ENCODE measurements at places on chromosomes 1 and 21. TPM values are rescaled to one million over a fixed set of nuclear protein-coding genes. Genes with fewer than 3 reads are reported as not detected.

The SRGAP2B gene
- 37.3 TPM for total RNA-seq

The ANKRD65 gene
- total RNA-seq, result not detected

The S100A16 gene
- not detected for total RNA-seq

The SELP gene
- 1.7 TPM for total RNA-seq

The SLAMF1 gene
- total RNA-seq, result 22.9 TPM

The B3GALT5 gene
- not detected for total RNA-seq

The LY9 gene
- total RNA-seq, result 141 TPM

The SIPA1L2 gene
- total RNA-seq, result 4.9 TPM

The SMIM1 gene
- 4.3 TPM for total RNA-seq

The NBPF10 gene
- 2.9 TPM for total RNA-seq

The KLHL17 gene
- total RNA-seq, result 32.0 TPM

The KISS1 gene
- not detected for total RNA-seq

The FNDC5 gene
- total RNA-seq, result not detected

The PUM1 gene
- total RNA-seq, result 181 TPM

The RGS18 gene
- 0.53 TPM for total RNA-seq

The RIMS3 gene
- total RNA-seq, result 2.2 TPM

The GJA8 gene
- not detected for total RNA-seq

The SFN gene
- 0.76 TPM for total RNA-seq

The PUSL1 gene
- total RNA-seq, result 19.4 TPM

The HAPLN2 gene
- not detected for total RNA-seq

The ARTN gene
- total RNA-seq, result 0.76 TPM

The SDE2 gene
- total RNA-seq, result 20.4 TPM

The KLHDC9 gene
- total RNA-seq, result not detected

The GCLM gene
- 13.1 TPM for total RNA-seq

The BARHL2 gene
- total RNA-seq, result not detected

The GPN2 gene
- 31.8 TPM for total RNA-seq

The OR2AK2 gene
- not detected for total RNA-seq

The KCNQ4 gene
- 0.16 TPM for total RNA-seq

The IGSF9 gene
- total RNA-seq, result not detected

The LRRC3 gene
- 1.0 TPM for total RNA-seq

The PSRC1 gene
- total RNA-seq, result 2.1 TPM

The GPR89B gene
- 21.5 TPM for total RNA-seq

The KAZN gene
- total RNA-seq, result 0.56 TPM

The HAO2 gene
- not detected for total RNA-seq

The SAMSN1 gene
- 136 TPM for total RNA-seq

The ETV3L gene
- total RNA-seq, result not detected

The NTNG1 gene
- total RNA-seq, result not detected

The UTS2 gene
- not detected for total RNA-seq

The TIE1 gene
- 1.9 TPM for total RNA-seq

The MPZL1 gene
- 8.6 TPM for total RNA-seq

The S100A7 gene
- total RNA-seq, result not detected

The POLR3C gene
- total RNA-seq, result 25.0 TPM

The ARHGAP30 gene
- 152 TPM for total RNA-seq

The KRTAP21-2 gene
- not detected for total RNA-seq

The A3GALT2 gene
- total RNA-seq, result not detected

The VCAM1 gene
- total RNA-seq, result not detected

The TCHHL1 gene
- not detected for total RNA-seq

The CHAF1B gene
- 21.4 TPM for total RNA-seq

The EDARADD gene
- 8.0 TPM for total RNA-seq
